Upper lobe of left lung (tissue), 6 donors: ENCODE measurements at places on chromosomes 16 and 17.

- H3K4me3 ChIP-seq: no peak overlapping the region
- no peak for DNase-seq
- no peaks in the 10 kb centered on the region for H3K27me3 ChIP-seq
- no peaks in the 10 kb centered on the region for H3K4me1 ChIP-seq
These were observed 19.9 kb downstream of the ZNF200 start for GRCh38 chr16:3214904-3215600.

- no peak overlapping the region for H3K4me3 ChIP-seq
- no peaks in the 10 kb centered on the region for H3K4me1 ChIP-seq
- H3K27me3 ChIP-seq: no peaks in the 10 kb centered on the region
- H3K27ac ChIP-seq: no peak overlapping the region
- H3K36me3 ChIP-seq: no peaks in the 10 kb centered on the region
These were observed 6.3 kb upstream of the KCNG4 start for GRCh38 chr16:84245956-84246678.

GRCh38 chr17:16371742-16372141 lies 9.1 kb upstream of the UBB start:
- H3K36me3 ChIP-seq: no peaks in the 10 kb centered on the region
- H3K27me3 ChIP-seq: no peaks in the 10 kb centered on the region
- no peak overlapping the region for H3K4me3 ChIP-seq
- H3K27ac ChIP-seq: peak overlapping the region; percentile 68
- H3K4me1 ChIP-seq: peaks cover 18% of the 10 kb centered on the region
- DNase-seq: no peak

DNA sequence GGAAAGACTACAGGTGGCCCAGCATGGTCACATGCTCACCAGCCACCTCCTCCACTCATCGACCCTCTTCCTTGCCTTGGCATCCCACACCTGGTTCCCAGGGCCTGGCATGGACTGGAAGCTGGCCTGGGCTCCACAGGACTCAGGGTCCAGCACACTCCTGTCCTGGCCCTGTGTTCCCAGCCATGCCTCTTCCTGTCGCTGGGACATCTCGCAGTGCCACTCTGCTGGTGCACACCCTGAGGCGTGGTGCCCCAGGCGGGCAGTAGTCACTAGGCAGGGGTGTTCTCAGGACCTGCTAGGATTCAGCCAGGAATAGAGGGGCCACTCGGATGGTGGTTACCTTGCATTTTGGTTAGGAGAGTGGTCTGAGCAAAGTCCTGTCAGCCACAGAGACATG lies 99.4 kb downstream of the AMFR start:
- H3K27ac ChIP-seq: no peak overlapping the region
- H3K4me1 ChIP-seq: no peaks in the 10 kb centered on the region
- H3K27me3 ChIP-seq: no peaks in the 10 kb centered on the region
- H3K4me3 ChIP-seq: no peak overlapping the region

DNA sequence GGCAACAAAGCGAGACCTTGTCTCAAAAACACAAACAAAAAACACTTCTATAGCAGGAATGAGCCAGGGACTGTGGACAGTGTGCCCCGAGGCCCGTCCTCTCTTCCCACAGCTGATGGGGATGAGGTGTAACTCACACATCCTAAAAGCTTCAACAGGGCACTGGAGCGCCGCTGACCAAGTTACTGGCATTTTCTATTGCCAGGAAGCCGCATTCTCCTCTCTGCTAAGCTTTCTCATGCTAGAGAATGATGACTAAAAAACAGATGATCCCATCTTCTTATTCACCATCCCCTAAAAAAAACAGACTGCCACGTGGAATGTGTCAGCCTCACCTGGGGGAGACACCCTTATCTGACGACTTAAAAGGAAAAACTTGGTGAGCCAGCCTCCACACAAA lies 16.3 kb downstream of the CARHSP1 start:
- DNase-seq: peak; percentile 8
- no peaks in the 10 kb centered on the region for H3K27me3 ChIP-seq
- peak overlapping the region; percentile 77 for H3K27ac ChIP-seq
- peaks cover 49% of the 10 kb centered on the region for H3K36me3 ChIP-seq
- H3K4me1 ChIP-seq: peaks cover 45% of the 10 kb centered on the region

DNA sequence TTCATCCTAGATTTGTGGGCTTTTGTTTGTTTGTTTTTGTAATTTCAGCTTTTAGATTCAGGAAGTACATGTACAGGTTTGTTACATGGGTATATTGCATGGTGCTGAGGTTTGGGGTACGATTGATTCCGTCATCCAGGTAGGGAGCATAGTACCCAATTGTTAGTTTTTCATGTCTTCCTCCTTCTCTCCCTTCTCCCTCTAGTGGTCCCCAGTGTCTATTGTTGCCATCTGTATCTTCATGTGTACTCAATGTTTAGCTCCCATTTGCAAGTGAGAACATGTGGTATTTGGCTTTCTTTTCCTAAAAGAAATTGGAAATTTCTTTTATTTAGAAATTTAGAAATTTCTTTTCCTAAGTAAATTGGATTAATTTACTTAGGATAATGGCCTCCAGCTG lies 37.1 kb upstream of the BCAS3 start:
- H3K36me3 ChIP-seq: peaks cover 7% of the 10 kb centered on the region
- H3K27ac ChIP-seq: no peak overlapping the region
- DNase-seq: no peak
- H3K4me1 ChIP-seq: no peaks in the 10 kb centered on the region
- no peak overlapping the region for H3K4me3 ChIP-seq

DNA sequence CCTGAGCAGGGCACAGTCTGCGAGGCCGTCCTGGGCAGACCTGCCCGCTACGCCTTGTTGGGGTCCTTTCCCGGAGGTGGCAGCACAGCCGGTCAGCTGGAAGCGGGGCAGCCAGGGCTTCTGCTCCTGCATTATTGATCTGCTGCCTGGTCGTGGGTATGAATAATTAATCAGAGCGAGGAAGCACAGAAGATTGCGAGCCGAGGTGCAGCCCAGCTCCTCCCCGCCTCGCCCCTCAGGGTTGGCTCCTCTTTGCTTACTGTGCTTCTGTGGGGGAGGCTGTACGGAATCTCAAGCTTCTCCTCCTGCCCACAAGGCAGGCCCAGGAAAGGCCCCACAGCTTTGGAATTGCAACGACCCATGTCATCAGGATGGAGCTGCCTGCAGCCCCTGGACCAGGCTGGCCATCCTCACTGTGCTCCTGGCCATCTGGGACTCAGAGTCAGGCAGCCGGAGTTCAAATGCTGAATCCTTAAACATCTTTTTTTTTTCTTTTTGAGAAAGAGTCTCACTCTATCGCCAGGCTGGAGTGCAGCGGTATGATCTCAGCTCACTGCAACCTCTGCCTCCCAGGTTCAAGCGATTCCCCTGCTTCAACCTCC lies 25.6 kb downstream of the TRARG1 start:
- no peak for DNase-seq
- no peaks in the 10 kb centered on the region for H3K4me1 ChIP-seq
- no peaks in the 10 kb centered on the region for H3K27me3 ChIP-seq
- H3K36me3 ChIP-seq: no peaks in the 10 kb centered on the region
- no peak overlapping the region for H3K4me3 ChIP-seq

DNA sequence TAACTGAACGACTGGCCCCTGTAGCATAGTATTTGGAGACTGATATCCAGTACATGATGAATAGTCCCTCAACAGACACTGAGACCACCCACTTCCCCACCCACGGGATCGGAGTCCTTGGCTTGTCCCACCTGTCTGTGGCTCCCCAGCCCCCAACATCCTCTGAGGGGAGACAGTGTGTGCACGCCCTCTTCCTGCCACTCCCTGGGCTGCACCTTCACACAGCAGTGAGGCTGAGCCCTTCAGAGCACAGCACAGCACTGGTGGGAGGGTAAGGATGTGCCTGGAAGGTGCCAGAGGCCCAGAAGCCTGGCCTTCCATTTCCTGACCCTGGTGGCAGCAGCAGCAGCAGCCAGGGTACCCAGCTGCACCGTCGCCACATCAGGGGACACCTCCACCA lies 11.0 kb downstream of the DNASE1 start:
- no peak for DNase-seq
- H3K36me3 ChIP-seq: peaks cover 74% of the 10 kb centered on the region
- no peaks in the 10 kb centered on the region for H3K4me1 ChIP-seq
- H3K27ac ChIP-seq: no peak overlapping the region
- H3K4me3 ChIP-seq: no peak overlapping the region
- no peaks in the 10 kb centered on the region for H3K27me3 ChIP-seq

DNA sequence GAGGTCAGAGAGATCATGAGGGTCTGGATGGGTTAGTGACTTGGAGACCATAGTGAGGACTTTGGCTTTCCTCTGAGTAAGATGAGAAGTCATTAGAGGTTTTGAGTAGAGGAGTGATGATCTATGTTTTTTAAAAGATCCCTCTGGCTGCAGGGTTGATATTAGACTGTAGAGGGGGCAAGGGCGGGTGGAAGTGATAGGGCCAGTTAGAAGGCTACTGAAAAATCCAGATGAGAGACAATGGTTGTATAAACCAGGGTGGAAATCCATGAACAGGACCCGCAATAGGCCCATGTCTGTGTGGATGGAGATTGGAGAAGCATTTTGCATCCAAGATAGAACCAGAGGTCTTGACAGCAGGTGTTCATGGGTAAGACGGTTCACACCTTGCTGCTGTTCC lies 9.8 kb downstream of the ITGAL start:
- H3K4me1 ChIP-seq: no peaks in the 10 kb centered on the region
- H3K27me3 ChIP-seq: no peaks in the 10 kb centered on the region
- DNase-seq: no peak

- H3K27me3 ChIP-seq: no peaks in the 10 kb centered on the region
- no peak for DNase-seq
- no peaks in the 10 kb centered on the region for H3K4me1 ChIP-seq
- H3K27ac ChIP-seq: no peak overlapping the region
- H3K36me3 ChIP-seq: no peaks in the 10 kb centered on the region
These were observed 2177.2 kb downstream of the TP53TG3F start for GRCh38 chr16:35636480-35637230.

DNA sequence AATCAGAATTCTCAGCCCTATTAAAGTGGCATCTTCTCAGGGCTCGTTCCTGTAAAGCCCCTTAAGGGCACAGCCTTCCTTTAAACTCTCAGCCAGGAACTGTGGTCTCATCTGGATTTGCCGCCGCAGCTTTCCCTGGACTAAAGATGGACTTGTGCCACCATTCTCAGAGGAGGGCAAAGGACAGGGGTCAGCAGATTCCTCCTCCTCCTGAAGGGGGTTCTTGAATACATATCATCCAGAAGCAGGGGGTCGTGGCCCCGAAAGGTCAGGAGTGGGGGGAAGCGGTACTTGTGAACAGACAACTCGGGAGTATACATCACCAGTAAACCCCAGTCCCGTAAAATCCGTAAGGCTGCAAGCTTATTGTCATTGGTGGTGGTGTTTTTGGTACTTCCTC lies 174.8 kb downstream of the RPTOR start:
- no peaks in the 10 kb centered on the region for H3K27me3 ChIP-seq
- H3K4me1 ChIP-seq: no peaks in the 10 kb centered on the region
- DNase-seq: no peak
- H3K27ac ChIP-seq: no peak overlapping the region
- H3K36me3 ChIP-seq: no peaks in the 10 kb centered on the region

GRCh38 chr17:61464130-61464842 lies 12.1 kb downstream of the TBX4 start:
- peak overlapping the region; percentile 86 for H3K27ac ChIP-seq
- H3K4me1 ChIP-seq: peaks cover 30% of the 10 kb centered on the region
- H3K36me3 ChIP-seq: no peaks in the 10 kb centered on the region
- H3K4me3 ChIP-seq: no peak overlapping the region
- no peak for DNase-seq
- peaks cover 21% of the 10 kb centered on the region for H3K27me3 ChIP-seq

DNA sequence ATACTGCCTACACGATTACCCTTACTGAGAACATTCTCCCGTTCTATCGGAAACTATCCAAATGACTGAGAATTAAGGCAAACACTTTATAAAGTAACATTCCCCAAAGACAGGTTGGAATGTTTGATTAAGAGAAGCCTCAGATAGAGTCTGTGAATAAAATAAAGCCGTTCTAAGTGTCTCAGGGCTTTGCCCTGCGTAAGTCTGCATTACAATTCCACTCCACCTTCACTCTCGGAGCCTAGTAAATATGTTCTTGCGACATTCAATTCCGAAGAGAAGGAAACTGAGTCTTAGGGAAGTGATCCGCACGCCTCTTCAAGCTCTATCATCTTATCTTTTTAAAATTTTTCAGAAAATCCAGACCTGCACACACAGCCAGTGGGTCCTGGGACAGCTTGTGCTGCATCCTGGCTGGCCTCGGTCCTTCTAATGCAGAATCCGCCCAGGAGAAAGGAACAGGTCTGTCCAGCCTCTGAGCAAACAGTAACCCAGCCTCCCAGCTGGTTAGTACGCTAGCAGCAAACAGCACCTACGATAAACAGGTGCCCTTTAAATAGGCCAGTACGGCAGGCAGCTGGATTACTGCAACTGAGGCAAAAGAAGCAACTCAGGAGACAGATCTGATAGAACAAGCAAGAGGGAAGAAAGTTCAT lies 254.1 kb upstream of the IRX3 start:
- H3K36me3 ChIP-seq: no peaks in the 10 kb centered on the region
- DNase-seq: no peak
- peak overlapping the region; percentile 34 for H3K4me3 ChIP-seq
- peak overlapping the region; percentile 40 for H3K27ac ChIP-seq
- no peaks in the 10 kb centered on the region for H3K27me3 ChIP-seq
- H3K4me1 ChIP-seq: no peaks in the 10 kb centered on the region

- H3K4me1 ChIP-seq: no peaks in the 10 kb centered on the region
- H3K27ac ChIP-seq: no peak overlapping the region
- H3K27me3 ChIP-seq: no peaks in the 10 kb centered on the region
- DNase-seq: no peak
- H3K36me3 ChIP-seq: no peaks in the 10 kb centered on the region
These were observed 111.1 kb downstream of the OR1D5 start for GRCh38 chr17:2952174-2952845.

DNA sequence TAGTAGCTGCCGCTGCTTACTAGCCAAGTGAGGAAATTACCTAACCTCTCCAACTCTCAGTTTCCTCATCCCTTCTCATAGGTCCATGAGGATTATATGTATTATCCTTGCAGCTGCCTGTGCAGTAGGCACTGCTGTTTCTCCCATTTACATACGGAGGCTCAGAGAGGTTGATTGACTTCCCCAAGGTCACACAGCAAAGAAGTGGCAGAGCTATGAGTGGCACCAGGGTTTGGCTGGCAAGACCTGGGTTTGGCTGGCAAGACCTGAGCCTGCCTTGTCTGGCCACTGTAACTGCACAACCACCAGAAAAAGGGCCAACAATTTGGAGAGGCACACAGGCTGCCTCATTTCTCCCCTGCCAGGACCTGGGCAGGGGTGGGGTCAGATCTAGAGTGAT lies 2.5 kb upstream of the NDRG4 start:
- no peak for DNase-seq
- no peak overlapping the region for H3K4me3 ChIP-seq

DNA sequence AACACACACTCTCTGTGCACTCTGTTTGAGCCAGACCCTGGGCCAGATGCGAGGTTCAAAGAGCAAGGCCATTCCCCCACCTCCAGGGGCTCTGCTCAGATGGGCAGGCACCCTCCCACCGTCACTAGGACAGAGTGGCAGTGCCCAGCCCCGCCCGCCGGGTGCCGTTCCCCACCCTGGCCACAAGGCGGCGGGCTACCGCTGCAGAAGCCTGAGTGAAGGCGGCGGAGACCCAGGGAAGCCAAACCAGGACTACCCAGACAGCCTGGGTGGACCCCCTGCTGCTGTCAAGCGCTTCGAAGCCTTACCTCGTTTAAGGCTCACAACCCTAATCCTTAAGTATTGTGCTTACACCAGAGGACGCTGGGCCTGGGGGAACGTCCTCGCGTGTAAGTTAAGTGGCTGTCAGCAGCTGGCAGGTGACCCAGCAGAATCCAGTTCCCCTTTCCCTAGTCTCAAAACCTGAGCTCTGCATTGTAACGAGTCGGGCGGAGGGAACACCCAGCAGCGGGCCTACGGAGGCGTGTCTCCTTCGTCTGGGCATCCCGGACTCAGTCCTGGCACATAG lies 4.5 kb downstream of the ARHGAP27 start:
- H3K27ac ChIP-seq: peak overlapping the region; percentile 75
- H3K36me3 ChIP-seq: peaks cover 3% of the 10 kb centered on the region
- DNase-seq: peak; percentile 95
- H3K4me3 ChIP-seq: no peak overlapping the region
- H3K4me1 ChIP-seq: peaks cover 73% of the 10 kb centered on the region
- no peaks in the 10 kb centered on the region for H3K27me3 ChIP-seq
